ENCODE measurements at places on chromosomes 6 and 20. TPM values are rescaled to one million over a fixed set of nuclear protein-coding genes. Genes with fewer than 3 reads are reported as not detected.
A peak's percentile ranks its signal among the peaks of the same experiment; 100 is the strongest.

The NKX2-4 gene
- total RNA-seq = not detected

DNA sequence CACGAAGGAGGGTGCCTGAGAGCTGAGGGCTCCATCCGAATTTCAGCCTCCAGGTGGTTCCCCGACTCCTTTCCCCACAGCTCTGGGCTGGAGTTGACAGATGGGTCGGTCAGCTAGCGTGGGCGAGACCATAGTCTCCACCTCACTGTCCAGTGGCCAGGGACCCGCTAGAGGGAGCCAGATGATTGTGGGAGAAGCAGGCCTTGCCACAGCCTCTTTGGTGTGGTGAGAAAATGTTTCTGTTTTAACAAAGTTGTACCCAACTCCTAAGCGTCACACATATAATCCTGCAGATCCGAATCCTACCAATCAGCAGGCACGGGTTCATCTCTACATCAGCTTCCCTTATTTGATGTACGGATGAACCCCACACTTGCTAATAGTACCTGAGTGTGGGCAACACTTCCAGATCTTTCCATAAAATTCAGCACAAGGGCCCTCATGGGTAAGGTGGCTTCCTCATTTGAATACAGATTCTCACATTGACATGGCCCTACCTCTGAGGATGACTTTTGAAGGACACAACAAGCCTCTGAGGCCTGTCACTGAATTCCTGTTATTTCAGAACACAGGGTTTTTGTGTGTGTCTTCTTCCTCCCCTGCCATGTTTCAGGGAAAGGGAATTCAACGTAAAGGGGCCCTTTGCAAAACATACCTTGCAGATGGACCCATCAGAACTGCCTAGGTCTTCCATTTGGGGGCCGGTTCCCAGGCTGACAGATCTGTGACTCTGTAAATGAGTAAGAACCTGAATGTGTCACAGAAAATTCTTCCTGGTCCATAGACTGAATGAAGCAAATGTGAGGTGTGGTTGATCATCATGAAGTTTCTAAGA, 103.2 kb upstream of the DUSP22 start:
- no peaks in the 10 kb centered on the region for H3K27me3 ChIP-seq
- H3K36me3 ChIP-seq = no peaks in the 10 kb centered on the region
- peak; percentile 74 for DNase-seq
- no peak overlapping the region for H3K27ac ChIP-seq

The CST8 gene
- total RNA-seq = not detected

The BTNL2 gene
- total RNA-seq = not detected

The LBP gene
- total RNA-seq = not detected

- DNase-seq = no peak
- peaks cover 5% of the 10 kb centered on the region for H3K36me3 ChIP-seq
- H3K27ac ChIP-seq = peak overlapping the region; percentile 86
- peaks cover 80% of the 10 kb centered on the region for H3K4me1 ChIP-seq
- no peaks in the 10 kb centered on the region for H3K27me3 ChIP-seq
These were observed 24.6 kb downstream of the TRAM2 start for GRCh38 chr6:52552278-52552643.

- peaks cover 30% of the 10 kb centered on the region for H3K4me1 ChIP-seq
- no peaks in the 10 kb centered on the region for H3K27me3 ChIP-seq
- H3K36me3 ChIP-seq = no peaks in the 10 kb centered on the region
- peak overlapping the region; percentile 15 for H3K27ac ChIP-seq
These were observed 57.9 kb downstream of the GJA10 start for GRCh38 chr6:89952105-89952671.

The TP53INP2 gene
- 19.6 TPM for total RNA-seq

- no peaks in the 10 kb centered on the region for H3K36me3 ChIP-seq
- no peak overlapping the region for H3K27ac ChIP-seq
- no peaks in the 10 kb centered on the region for H3K27me3 ChIP-seq
- no peak overlapping the region for H3K4me3 ChIP-seq
- DNase-seq = no peak
These were observed 35.7 kb downstream of the TSPYL4 start for GRCh38 chr6:116218172-116218633.

The UST gene
- 15.3 TPM for total RNA-seq

The WFDC10A gene
- not detected for total RNA-seq

DNA sequence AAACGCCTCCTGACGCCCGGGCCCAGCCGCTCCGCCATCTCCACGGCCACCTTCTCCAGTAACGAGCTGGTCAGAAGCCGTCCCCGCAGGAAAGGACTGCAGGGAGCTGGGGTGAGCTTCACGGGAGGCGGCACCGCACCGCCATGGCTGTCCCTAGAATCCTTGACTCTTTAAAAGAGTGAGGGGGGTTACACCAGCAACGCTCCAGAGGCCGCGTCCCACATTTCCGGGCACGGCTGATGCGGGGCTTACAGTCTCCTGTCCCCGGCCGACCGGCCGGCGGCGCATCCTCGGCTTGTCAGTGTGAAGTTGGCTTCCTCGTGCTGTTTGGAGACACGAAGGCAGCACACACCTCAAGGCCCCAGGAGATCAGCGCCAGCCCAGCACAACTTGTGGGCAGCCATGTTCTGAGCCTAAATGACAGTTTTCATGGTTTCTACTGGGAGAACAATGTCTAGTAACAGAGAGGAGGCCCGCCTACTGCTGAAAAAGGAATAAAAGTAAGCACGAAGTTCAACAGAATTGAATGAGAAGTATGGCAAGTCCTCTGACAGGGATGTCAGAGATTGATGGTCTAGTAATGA, 30.4 kb downstream of the SLC2A4RG start:
- no peak overlapping the region for H3K4me3 ChIP-seq
- no peak overlapping the region for H3K27ac ChIP-seq
- H3K27me3 ChIP-seq = no peaks in the 10 kb centered on the region
- no peak for DNase-seq
- H3K36me3 ChIP-seq = no peaks in the 10 kb centered on the region

- no peaks in the 10 kb centered on the region for H3K4me1 ChIP-seq
- no peak for DNase-seq
These were observed 100.8 kb downstream of the MTFR2 start for GRCh38 chr6:136149311-136149710.

The IRF4 gene
- total RNA-seq = not detected

The SPATS1 gene
- not detected for total RNA-seq

DNA sequence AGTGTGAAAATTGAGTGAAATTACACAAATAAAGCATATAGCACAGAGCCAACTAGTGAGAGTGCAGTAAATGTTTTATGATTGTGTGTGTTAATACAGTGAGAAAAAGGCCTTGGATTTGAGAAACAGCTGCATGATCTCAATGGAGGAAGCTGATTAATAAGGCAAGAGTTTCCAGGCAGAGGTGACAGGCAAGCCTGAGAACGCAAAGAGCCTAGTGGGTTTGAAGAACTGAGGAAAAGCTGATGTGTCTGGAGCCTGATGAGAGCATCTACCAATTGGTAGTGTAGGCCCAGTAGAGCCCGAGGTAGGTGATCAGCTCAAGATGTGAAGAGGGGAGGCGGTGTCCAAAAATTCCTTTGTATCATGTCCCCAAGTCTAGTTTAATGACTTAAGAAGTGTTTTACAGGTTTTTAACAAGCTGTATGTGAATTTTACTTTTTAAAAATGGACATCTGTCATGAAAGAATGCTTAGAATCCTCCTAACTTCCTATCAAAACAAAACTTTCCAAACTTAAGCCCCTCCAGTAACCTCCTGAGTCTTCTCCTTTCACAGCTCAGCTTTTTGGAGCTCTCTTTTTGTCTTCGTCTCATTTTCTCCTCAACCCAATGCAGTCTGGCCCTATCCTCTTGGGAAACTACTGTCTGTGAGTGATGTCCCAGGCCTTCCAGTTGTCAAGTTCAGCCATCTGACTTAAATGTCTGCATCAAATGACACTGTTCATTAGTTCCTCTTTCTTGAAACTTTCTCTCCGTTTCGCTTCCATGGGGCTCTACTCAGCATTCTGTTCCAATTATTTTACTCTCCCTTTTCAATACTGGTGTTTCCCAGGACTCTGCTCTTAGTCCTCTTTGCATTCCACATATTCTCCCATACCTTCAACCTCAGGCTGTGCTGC, 1.2 kb downstream of the CDC40 start:
- H3K36me3 ChIP-seq = no peaks in the 10 kb centered on the region
- H3K4me1 ChIP-seq = peaks cover 11% of the 10 kb centered on the region
- no peak for DNase-seq
- no peaks in the 10 kb centered on the region for H3K27me3 ChIP-seq

DNA sequence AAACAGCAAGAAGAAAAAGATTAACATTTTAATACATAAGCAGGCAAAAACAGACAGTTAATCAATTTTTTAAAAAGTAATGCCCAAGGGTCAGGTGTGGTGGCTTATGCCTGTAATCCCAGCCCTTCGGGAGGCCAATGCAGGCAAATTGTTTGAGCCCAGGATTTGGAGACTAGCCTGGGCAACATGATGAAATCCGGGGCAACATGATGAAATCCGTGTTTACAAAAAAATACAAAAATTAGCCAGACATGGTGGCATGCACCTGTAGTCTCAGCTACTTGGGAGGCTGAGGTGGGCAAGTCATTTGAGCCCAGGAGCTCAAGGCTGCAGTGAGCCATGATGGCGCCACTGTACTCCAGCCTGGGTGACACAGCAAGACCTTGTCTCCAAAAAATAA, 94.1 kb upstream of the DST start:
- DNase-seq = no peak
- H3K36me3 ChIP-seq = peaks cover 6% of the 10 kb centered on the region
- peaks cover 12% of the 10 kb centered on the region for H3K4me1 ChIP-seq

DNA sequence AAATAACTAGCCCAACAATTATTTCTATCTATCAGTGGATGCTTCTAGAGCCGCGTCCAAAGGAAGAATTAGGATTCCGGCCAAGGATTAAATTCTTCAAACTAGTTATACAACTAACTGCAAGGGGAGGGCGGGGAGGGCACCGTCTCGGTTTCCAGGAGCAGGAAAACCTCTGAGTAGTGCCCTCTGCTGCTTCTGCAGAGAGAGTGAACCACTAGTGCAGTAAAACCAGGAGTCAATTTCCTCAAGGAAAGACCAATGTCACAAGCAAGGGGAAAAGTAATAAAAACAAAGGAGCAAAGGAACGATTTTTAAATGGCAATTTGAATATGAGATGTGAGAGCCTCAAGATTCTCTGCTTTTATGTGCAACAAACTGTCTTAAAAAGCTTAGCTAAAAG, 16.5 kb upstream of the UBE2J1 start:
- H3K4me3 ChIP-seq = no peak overlapping the region
- DNase-seq = peak; percentile 42
- no peak overlapping the region for H3K27ac ChIP-seq
- H3K27me3 ChIP-seq = no peaks in the 10 kb centered on the region
- no peaks in the 10 kb centered on the region for H3K4me1 ChIP-seq

GRCh38 chr20:4074877-4075455, 59.6 kb upstream of the RNF24 start:
- DNase-seq = no peak
- H3K4me1 ChIP-seq = peaks cover 12% of the 10 kb centered on the region
- H3K27ac ChIP-seq = no peak overlapping the region
- no peaks in the 10 kb centered on the region for H3K27me3 ChIP-seq

- H3K27ac ChIP-seq = no peak overlapping the region
- DNase-seq = no peak
- no peaks in the 10 kb centered on the region for H3K36me3 ChIP-seq
- no peaks in the 10 kb centered on the region for H3K4me1 ChIP-seq
- no peaks in the 10 kb centered on the region for H3K27me3 ChIP-seq
- H3K4me3 ChIP-seq = no peak overlapping the region
These were observed 709.5 kb downstream of the KIF16B start for GRCh38 chr20:15863735-15864134.

DNA sequence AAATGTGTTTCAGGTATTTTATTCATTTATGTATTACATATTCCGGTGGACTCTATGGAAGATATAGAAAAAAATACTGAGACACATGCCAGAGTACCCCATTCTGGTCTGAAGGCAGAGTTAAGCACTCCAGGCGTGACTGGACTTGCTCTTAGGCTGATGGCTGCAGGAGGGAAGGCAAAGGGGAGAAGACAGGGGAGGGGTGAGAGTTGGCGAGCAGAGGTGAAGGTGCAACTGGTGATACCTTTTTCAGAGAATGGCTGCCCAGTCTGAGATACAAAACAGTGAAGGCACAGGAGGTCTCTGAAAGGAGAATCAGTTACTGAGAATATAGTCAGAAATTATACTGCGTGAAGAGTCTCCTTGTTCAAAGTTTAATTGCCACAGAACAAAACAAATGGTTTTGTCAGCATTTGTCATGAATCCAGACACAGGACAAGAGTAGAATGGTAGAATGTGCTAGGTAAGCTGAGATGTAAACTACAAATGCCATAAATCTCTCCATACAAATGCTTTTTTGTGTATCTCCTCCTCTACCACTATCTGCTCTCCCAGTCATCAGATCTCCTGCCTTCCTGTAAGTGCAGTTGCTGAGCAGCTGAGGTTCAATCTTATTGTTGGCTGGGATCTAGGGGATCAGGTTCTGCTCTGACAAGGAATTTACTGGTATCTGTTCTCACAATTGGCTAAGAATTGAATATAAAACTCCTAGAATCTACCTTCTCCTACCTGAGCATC, 104.2 kb upstream of the DST start:
- H3K4me1 ChIP-seq = peaks cover 35% of the 10 kb centered on the region
- H3K27me3 ChIP-seq = no peaks in the 10 kb centered on the region
- no peak overlapping the region for H3K27ac ChIP-seq
- DNase-seq = no peak
- no peak overlapping the region for H3K4me3 ChIP-seq

DNA sequence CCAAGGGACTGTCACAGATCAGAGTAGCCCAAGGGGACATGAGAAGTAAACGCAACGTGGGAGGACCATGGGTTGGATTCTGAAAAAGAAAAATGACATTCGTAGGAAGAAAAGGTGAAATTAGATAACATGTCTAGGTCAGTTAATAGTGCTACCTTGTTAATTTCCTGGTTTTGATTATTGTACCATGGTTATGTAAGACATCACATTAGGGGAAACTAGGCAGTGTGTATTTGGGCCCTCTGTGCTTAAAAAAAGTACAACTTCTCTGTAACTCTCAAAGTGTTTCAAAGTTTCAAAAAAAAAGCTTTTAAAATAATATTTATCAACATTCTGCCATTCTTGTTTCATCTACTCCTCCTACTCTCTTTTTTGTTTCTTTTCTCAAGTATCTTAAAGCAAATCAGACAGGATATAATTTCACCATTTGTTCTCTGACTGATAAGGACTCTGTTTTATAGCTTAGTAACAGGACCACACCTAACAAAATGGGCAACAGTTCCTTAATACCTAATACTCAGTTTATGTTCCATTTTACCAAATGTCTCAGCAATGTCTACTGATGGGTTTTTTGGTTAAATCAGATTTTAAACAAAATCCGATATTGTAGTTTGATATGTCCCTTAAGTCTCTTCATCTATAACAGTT, 97.1 kb upstream of the PLCB4 start:
- no peaks in the 10 kb centered on the region for H3K4me1 ChIP-seq
- H3K27ac ChIP-seq = no peak overlapping the region
- H3K27me3 ChIP-seq = no peaks in the 10 kb centered on the region

Measured in astrocyte (in vitro differentiated cells and primary cell).